Stimulated activated CD8-positive, alpha-beta memory T cell treated with anti-CD3 and anti-CD28 coated beads, Interleukin-2, amount 100 ng/mL, for 1 hour (primary cell): ENCODE measurements at places on chromosomes 2 and 18.

DNA sequence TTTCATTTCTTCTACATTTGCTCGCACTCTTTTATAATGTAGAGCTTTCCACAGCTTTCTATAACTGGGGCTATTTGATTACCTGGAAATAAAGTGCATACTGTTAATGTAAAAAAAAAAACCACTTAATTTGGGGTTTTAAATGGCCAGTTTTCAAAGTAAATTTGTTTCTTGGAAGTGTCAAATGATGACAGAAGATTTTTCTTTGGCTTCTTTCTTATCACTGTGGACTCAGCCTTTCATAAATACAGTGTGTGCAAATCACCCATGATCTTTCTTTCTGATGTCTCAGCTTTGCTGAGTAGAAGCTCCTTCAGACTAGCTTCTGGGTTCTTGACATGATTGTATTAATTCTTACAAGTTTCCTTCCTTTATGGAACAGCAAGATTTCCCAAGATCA, 525.6 kb downstream of the PARD3B start:
- no peak for DNase-seq

DNA sequence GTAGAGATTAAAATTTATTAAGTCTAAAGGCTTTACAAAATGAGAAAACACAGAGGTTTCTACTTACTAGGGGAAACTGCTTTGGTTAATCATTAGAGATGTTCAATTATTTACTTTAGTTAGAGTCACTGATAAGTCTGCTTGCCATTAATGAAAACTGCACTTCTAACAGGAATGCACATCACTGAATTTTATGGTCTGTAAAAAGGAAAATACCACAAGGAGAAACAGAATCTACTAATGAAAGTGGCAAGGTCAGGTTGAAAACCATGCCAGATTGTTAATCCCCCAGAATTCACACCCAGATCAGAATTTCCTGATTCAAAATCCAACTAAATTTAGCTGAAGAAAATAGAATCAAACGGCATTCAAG, 90.5 kb upstream of the GRB14 start:
- no peak for DNase-seq

- DNase-seq: no peak
These were observed 361.3 kb downstream of the ZNF521 start for GRCh38 chr18:24990671-24991134.

DNA sequence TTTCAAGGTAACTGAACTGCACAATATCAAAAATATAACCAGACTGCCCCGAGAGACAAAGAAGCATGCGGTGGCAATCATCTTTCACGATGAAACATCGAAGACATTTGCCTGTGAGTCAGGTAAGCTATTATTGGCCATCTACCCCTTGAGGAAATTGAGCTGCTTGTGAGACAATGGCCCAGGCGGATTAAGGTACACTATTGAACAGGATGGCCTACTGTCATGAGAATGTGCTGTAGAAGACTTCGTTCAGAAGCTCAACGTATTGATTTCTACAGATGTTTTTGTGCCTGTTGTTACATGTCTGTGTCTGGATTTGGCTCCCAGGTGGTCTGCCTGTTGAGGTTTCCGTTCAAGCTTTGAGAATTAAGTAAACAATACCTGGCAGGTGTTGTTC, 198.7 kb downstream of the DOK6 start:
- no peak for DNase-seq

DNA sequence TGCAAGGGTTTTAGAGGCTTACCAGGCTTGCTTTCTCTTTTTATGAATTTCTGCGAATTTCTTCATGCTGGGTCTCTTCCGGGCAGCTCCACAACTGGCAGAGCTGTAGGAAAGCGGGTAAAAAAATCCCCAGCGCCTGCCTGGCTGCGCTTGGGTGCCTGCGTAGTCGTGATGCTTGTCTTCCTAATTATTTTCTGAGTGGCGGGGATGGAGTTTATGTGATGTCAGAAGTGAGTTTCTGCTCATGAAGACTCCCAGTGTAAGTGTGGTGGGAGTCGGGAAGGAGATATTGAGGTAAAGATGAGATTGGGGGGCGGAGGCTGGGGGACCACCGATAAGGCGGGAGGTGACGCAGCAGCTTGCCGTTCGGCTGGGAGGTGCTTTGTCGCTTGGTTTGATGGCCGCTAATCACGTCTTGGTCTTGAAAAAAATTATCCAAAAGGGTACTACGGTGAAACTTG, 229.8 kb downstream of the LDLRAD4 start:
- DNase-seq: no peak

DNA sequence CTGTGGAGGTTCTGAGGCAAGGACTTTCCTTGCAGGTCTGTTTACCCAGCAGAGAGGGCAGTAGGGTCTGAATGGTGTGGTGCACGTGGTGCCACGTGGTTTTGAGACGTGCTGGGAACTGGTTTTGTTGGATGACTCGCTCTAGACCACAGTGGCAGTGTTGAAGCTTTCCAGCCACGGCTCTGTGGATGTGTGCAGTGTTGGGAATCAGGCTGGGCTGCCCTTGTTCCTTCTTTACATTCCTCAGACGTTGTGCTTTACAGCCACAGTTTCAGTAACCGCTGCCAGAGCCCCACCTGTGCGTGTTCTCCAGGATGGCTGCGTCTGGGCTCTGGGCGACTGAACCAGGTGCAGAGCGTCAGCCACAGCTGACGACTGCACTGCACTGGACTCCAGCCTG, 8.2 kb downstream of the CTDP1 start:
- no peak for DNase-seq
